Stimulated activated CD4-positive, alpha-beta T cell treated with anti-CD3 and anti-CD28 coated beads, TNF-alpha, amount 100 ng/mL, for 1 hour (primary cell): ENCODE measurements at places on chromosomes 2 and 18.

DNA sequence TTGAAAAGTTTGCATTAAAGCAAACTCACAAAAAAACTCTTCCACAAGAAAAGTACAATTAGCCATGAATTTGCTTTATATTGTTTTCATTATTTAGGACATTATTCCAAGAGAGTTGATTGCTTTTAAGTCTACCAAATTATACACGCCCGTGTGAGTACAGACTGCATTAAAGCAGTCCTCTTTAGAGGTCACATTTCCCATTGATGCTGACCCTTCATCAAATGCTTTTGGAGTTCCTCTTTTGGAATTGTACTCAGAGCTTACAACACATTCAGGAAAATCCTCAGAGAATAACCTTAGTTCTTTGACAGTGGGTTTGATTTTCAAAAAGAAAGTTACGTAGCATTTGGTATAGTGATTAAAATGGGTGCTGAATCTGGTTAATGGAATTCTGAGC lies 256.1 kb downstream of the CDH2 start:
- DNase-seq: no peak

GRCh38 chr2:11520092-11520693 lies 13.7 kb upstream of the GREB1 start:
- DNase-seq: no peak

- no peak for DNase-seq
Observed at GRCh38 chr2:867296-867695, 83.4 kb upstream of the SNTG2 start.

- peak; percentile 28 for DNase-seq
Observed at GRCh38 chr2:85678794-85679672, 11.0 kb upstream of the SFTPB start.

GRCh38 chr2:206921529-206921928 lies 17.8 kb upstream of the CPO start:
- no peak for DNase-seq

DNA sequence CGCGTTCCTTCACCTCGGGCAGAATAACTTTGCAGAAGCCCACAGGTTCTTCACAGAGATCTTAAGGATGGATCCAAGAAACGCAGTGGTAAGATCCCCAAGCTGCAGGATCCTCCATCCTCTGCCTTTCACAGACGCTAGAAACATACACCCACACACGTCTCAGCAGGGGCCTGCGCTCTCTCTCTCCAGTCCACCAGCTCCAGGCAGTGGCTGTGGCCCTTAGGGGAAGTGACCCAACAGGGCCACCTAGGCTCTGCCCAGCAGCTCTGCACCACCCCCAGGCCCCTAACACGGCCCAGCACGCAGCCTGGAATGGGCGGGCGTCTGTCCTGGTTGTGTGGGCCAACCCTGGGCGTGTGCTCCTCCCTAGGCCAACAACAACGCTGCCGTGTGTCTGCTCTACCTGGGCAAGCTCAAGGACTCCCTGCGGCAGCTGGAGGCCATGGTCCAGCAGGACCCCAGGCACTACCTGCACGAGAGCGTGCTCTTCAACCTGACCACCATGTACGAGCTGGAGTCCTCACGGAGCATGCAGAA lies 40.4 kb downstream of the ADI1 start:
- DNase-seq: no peak

- no peak for DNase-seq
Observed at GRCh38 chr2:85017411-85018048, 46.6 kb downstream of the KCMF1 start.

GRCh38 chr2:8974016-8974415 lies 29.5 kb downstream of the MBOAT2 start:
- DNase-seq: no peak

DNA sequence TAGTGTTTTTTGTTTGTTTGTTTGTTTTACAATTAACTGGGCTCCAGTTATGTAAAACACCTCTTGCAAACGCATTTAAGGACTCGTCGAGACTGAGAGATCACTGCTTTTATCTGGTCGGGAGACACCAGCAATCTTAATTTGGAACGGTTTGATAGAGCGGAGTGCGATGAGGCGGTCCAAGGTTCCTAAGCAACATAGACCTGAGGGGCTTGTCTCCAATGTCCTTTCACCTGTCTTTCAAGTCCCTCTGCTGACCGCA lies 729 bp upstream of the SELENOI start:
- no peak for DNase-seq

- no peak for DNase-seq
Observed at GRCh38 chr2:203240491-203240890, 1.7 kb downstream of the CYP20A1 start.

- DNase-seq: no peak
Observed at GRCh38 chr18:26089293-26090129, 902 bp downstream of the SS18 start.

GRCh38 chr2:131044075-131044756 lies 49.0 kb downstream of the FAM168B start:
- DNase-seq: no peak

DNA sequence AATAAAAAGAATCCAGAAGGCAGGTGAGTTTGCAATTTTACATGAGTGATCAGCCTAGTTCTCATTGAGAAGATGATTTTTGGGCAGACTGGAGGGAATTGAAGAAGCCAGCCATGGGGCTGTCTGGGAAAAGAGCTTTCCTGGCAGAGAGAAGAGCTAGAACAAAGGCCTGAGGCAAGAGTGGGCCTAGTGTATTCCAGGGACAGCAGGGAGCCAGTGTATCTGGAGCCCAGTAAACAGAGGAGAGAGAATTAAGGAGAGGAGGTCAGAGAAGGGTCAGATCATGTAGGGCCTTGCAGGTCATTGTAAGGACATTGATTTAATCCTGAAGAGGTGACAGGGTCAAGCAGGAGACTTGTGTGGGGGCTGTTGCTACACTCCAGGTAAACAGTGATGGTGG lies 195.8 kb downstream of the SATB2 start:
- no peak for DNase-seq

GRCh38 chr2:72745679-72746368 lies 80.0 kb downstream of the EXOC6B start:
- DNase-seq: no peak
